ENCODE measurements at places on chromosomes 5 and 9. TPM values are rescaled to one million over a fixed set of nuclear protein-coding genes. Genes with fewer than 3 reads are reported as not detected.

The CDHR2 gene
- not detected for total RNA-seq

The PCAT7 gene
- not detected for total RNA-seq

The RANBP6 gene
- total RNA-seq, result 12.2 TPM

The NDST1 gene
- total RNA-seq, result 91.8 TPM

DNA sequence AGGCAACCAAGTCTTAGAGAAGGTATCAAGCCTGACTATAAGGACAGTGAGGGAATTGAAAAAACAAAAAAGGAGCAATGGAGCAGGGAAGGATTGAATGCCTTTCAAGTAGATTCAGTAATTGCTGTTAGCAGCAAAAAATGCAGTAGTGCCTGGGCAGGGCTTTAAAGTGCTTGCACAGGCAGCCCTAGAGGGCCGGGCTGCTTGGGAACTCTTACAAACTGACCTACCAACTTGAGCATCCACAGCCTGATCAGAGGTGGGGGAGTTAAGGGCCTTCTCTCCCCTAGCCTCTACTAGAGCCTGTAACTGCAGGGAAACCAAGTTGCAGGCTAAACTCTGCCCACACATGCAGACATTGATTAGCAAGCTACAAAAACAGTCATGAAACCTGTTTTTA lies 19.4 kb downstream of the FXN start:
- H3K4me3 ChIP-seq, result no peak overlapping the region
- no peaks in the 10 kb centered on the region for H3K27me3 ChIP-seq
- H3K36me3 ChIP-seq, result peaks cover 5% of the 10 kb centered on the region

GRCh38 chr9:91954841-91955471 lies 4.9 kb upstream of the ROR2 start:
- no peak overlapping the region for H3K4me3 ChIP-seq
- H3K27me3 ChIP-seq, result no peaks in the 10 kb centered on the region
- no peak for DNase-seq
- peaks cover 18% of the 10 kb centered on the region for H3K4me1 ChIP-seq
- H3K27ac ChIP-seq, result no peak overlapping the region
- H3K36me3 ChIP-seq, result no peaks in the 10 kb centered on the region

GRCh38 chr9:254516-254915 lies 39.9 kb downstream of the DOCK8 start:
- H3K4me1 ChIP-seq, result peaks cover 50% of the 10 kb centered on the region
- DNase-seq, result no peak
- H3K4me3 ChIP-seq, result no peak overlapping the region
- H3K27me3 ChIP-seq, result no peaks in the 10 kb centered on the region

DNA sequence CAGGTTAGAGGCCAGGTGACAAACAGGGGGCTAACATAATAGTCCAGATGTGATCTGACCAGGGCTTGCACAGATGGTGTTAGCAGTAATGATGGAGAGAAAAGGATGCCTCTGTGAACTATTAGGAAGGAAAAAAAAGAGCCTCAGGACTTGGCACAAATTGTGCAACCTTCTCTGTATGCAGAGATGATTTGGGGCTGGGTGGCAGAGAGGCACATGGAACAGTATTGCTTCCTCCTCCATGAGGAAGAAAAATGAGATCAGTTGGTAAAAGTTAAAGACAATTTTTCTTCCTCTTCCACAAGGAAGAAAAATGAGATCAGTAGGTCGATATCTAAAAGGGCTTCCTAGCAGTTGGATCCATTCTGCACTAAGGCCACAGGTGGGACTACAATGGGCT lies 13.9 kb upstream of the ANXA6 start:
- H3K36me3 ChIP-seq, result no peaks in the 10 kb centered on the region
- no peak overlapping the region for H3K4me3 ChIP-seq
- H3K27me3 ChIP-seq, result no peaks in the 10 kb centered on the region
- H3K4me1 ChIP-seq, result peaks cover 25% of the 10 kb centered on the region
- no peak overlapping the region for H3K27ac ChIP-seq

- H3K36me3 ChIP-seq, result no peaks in the 10 kb centered on the region
- no peak overlapping the region for H3K4me3 ChIP-seq
- no peaks in the 10 kb centered on the region for H3K4me1 ChIP-seq
- no peak overlapping the region for H3K27ac ChIP-seq
These were observed 81.8 kb downstream of the MED10 start for GRCh38 chr5:6296524-6296923.

GRCh38 chr5:151295138-151295537 lies 8.4 kb downstream of the SLC36A3 start:
- no peak overlapping the region for H3K27ac ChIP-seq
- no peaks in the 10 kb centered on the region for H3K4me1 ChIP-seq
- H3K36me3 ChIP-seq, result no peaks in the 10 kb centered on the region

DNA sequence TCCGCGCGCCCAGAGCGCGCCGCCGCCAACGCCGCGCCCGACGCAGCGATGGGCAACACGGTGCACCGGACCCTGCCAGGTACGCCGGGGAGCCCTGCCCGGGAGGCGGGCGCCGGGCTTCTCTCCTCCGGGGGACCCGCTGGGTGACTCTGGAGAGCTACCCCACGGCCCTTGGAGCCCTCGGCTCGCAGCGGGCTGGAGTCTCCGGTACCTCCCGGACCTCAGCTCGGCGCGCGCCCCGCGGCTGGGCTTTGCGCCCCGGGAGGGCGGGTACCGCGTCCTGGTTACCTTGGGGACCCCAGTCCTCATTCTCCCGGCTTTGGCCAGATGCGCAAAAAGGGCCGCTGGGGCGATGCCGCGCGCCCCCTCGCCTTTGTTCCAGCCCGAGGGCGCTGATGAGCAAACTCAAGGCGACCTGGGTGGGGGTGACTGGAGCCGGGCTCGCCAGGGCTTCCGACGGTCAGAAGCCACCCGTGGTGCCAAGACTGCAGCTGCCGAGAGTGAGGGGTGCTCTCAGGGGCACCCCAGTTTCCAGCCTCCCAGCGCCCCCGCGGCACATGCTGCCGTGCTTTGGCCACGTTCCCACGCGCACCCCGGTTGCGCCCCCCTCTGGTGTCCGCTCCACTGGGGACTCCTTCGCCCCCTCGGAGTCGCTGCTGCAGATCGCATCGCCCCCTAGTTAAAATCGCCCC lies 442 bp downstream of the NEURL1B start:
- no peaks in the 10 kb centered on the region for H3K27me3 ChIP-seq
- peaks cover 72% of the 10 kb centered on the region for H3K4me1 ChIP-seq
- H3K36me3 ChIP-seq, result peaks cover 8% of the 10 kb centered on the region

Data from esophagus muscularis mucosa (tissue), 4 donors.